ENCODE measurements at places on chromosomes 6 and 20. TPM values are rescaled to one million over a fixed set of nuclear protein-coding genes. Genes with fewer than 3 reads are reported as not detected.

Gene SLC22A7
- total RNA-seq, result not detected

Gene RNF39
- not detected for total RNA-seq

GRCh38 chr20:9311132-9311531 is 203.3 kb upstream of the LAMP5 start:
- H3K27me3 ChIP-seq, result peaks cover 3% of the 10 kb centered on the region
- H3K4me3 ChIP-seq, result no peak overlapping the region
- DNase-seq, result no peak
- no peaks in the 10 kb centered on the region for H3K36me3 ChIP-seq

Gene NRSN1
- not detected for total RNA-seq

Gene HTR1E
- total RNA-seq, result not detected

Gene BTNL2
- total RNA-seq, result not detected

GRCh38 chr6:70298068-70298467 is 4.8 kb downstream of the COL9A1 start:
- H3K36me3 ChIP-seq, result no peaks in the 10 kb centered on the region
- peaks cover 2% of the 10 kb centered on the region for H3K27me3 ChIP-seq
- H3K27ac ChIP-seq, result no peak overlapping the region
- H3K4me3 ChIP-seq, result no peak overlapping the region

Measured in endothelial cell (in vitro differentiated cells).